NCI-H187 (cell line): ENCODE measurements at places on chromosomes 7 and 10.

DNA sequence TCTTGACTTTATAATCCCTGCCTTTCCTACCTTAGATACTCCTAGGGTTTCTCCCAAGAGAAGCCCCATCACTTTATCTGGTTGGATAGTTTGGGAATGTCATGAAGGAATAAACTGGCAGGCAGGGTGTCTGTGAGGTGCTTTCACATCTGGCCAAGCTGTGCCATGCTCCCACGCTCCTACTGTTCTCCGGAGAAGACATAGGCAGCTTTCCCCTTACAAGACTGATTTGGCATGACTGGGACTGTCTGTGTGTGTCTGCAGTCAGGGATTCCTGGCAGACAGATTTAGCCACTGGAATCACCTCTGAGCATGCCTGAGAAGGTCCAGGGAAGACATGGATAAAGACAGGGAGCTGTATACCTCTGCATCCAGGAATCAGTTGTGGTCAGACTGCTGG lies 45.3 kb downstream of the HK1 start:
- no peak for DNase-seq

DNA sequence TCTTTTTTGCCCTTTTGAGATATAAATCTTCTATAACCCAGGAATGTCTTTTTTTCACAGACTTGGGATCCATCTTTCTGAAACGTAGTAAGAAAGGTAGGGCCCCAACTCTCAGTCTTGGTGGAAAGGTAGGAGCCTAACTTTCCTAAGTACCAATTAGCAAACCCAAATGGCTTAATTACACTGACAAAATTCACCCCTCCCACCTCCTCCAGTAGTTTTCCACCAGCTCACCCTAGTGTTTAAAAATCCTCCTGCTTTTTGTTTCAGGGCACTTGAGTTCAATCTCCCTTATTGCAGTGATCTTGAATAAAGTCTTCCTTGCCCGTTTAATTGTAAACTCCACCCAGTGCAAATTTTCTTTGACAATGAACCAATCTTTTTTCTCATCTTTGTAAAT lies 600.0 kb downstream of the PHTF2 start:
- DNase-seq: no peak

- DNase-seq: no peak
Measured at GRCh38 chr7:158809596-158809995, 19.7 kb downstream of the ESYT2 start.

GRCh38 chr7:45253368-45253767 lies 95.8 kb downstream of the RAMP3 start:
- no peak for DNase-seq

GRCh38 chr7:24129597-24129996 lies 154.4 kb upstream of the NPY start:
- no peak for DNase-seq

GRCh38 chr10:59333701-59334100 lies 28.6 kb downstream of the FAM13C start:
- no peak for DNase-seq

DNA sequence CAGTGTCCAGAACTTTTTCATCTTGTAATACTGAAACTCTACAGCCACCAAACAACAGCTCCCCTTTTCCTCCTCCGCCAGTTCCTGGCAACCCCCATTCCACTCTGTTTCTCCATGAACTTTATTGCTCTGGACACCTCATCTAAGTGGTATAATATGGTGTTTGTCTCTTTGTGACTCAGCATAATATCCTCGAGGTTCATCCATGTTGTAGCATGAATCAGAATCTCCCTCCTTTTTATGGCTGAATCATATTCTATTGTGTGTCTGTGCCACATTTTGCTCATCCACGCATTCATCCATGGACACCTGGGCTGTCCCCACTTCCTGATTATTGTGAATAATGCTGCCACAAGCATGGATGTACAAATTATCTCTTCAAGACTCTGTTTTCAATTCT lies 124.4 kb upstream of the FGFR2 start:
- no peak for DNase-seq

DNA sequence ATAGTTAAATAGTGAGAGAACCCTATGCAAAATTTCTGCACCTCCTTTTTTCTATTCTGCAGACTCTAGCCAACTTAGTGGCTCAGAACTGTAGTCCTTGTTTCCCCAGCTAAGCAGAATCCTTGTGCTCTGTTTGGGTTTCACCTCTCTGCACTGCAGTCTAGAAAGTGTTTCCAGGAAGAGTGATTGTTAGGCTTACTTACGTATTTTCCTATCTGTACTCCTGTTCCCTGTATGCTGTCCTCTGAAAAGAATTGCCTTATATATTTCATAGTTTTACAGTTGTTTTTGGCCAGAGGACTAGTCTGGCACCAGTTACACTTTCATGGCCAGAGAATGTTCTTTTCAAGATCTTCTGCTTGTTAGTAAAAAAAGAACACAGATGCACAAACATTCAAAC lies 154.6 kb upstream of the POT1 start:
- DNase-seq: no peak

DNA sequence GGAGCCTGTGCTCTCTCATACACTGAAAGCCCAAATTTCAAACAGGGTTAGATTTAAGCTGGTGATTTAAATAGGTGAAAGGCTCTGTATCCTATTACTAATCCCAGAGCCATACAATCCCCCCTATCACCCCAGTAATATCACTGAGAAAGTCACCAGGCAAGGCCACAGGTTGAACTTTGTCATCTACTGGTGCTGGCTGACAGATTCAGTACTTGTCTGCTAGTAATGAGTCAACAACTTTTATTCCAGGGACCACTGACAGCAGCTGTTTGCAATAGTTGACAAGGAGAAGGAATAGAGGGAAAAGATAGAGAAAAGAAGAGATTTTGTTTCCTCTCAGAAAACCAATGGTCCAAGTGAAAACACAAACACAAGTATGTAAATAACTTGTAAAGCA lies 10.4 kb downstream of the ASB15 start:
- no peak for DNase-seq

DNA sequence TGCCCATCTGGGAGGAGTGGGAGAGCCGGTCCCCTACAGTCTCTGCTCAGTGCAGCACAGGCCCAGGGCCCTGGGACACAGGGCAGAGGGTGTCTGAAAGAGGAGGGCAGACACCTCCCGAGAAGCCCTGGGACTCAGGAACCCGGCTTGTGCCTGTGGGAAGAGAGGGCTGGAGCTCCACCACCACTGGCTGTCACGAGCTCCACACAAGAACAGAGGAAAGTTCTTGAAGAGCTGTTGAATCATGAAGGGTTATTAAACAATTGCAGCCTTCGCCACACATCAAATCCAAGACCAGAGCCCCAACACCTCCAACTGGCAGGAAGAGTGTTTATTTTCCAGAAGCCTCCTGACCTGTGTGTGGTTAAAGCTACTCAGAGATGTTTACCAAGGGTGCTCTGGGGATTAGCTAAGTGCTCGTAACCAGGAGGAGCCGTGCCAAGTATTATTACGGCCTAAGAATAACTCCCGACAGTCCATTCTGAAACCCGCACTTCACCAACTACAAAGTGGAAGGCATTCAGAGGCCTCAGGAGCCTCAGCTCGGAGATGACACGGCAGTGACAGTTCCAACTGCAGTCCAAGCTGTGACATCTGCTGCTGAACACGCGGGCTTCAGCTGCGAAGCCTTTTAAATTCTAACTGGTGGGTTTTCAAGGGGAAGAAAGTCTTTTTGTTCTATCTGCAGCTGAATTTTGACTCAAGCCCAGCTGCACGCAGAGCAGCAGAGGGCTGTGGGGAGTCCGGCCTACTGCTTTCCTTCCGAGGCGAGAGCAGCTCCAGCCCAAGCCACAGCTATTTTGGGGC lies 75.1 kb downstream of the MAD1L1 start:
- peak; percentile 96 for DNase-seq

- no peak for DNase-seq
Measured at GRCh38 chr10:122044713-122045112, 55.8 kb downstream of the TACC2 start.

DNA sequence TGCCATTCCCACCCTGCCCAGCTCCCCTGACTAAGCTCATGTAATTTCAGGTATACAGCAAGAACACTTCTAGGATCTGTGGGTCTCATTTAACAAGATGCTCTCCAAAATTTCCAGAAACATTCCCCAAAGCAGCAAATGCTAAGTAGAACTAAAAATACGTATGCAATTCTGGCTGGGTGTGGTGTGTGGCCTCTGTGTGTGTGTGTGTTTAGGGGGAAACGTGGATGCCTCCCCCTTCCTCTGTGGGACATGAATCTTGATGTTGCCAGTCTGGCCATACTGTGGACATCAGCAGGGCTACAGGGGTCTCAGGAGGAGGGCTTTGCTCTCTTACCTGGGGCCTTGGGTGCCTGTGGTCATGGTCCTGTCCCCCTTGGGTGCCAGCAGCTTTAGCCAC lies 18.4 kb downstream of the EMX2 start:
- no peak for DNase-seq

GRCh38 chr7:26156451-26157420 lies 4.7 kb downstream of the NFE2L3 start:
- DNase-seq: peak; percentile 28

- no peak for DNase-seq
Measured at GRCh38 chr7:131326576-131326975, 1.1 kb upstream of the MKLN1 start.

GRCh38 chr10:23096802-23097549 lies 1.6 kb downstream of the MSRB2 start:
- peak; percentile 41 for DNase-seq

DNA sequence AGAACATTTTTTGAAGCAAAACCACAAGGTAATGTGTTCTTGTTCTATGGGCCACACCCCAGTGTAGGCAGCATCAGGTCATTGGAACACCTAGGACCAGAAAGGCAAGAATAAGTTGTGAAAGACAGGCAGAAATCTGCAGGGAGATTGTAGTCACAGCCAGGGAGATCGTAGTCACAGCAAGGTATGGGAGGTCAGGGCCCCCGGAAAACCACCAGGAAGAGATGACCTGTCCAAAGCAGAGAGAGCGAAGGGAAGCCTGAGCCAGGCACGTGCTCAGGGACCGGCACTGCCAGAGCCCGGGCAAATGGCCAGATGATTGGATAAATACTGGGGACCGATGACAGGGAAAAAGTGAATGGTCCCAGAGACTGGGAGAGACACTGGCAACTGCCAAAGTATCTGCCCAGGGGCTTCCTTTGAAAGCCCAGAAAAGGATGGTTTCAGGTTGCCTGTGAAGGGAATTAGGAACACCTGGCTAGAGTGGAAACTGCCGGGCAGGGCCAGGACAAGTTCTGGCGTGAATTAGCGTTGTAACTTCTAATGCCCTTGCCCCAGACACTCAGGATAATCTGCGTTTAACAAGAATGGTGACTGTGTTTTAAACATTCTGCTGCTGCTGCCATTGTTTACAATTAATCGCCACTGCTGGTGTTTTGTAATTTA lies 3.9 kb upstream of the NOBOX start:
- DNase-seq: no peak

DNA sequence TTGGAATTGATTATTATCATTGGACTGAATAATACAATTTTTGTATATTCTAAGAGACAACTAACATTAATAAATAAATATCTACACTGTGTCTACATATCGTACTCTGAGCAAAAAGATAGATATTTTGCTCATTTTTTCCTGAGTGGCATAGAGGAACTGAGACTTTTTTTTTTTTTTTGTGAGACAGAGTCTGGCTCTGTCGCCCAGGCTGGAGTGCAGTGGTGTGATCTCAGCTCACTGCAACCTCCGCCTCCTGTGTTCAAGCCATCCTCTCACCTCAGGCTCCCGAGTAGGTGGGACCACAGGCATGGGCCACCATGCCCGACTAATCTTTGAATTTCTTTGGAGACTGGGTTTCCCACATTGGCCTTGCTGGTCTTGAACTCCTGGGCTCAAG lies 14.0 kb downstream of the KMT2E start:
- no peak for DNase-seq

GRCh38 chr7:45446195-45446944 lies 127.8 kb upstream of the ADCY1 start:
- no peak for DNase-seq

- DNase-seq: no peak
Measured at GRCh38 chr7:151415375-151416105, 5.7 kb upstream of the WDR86 start.

DNA sequence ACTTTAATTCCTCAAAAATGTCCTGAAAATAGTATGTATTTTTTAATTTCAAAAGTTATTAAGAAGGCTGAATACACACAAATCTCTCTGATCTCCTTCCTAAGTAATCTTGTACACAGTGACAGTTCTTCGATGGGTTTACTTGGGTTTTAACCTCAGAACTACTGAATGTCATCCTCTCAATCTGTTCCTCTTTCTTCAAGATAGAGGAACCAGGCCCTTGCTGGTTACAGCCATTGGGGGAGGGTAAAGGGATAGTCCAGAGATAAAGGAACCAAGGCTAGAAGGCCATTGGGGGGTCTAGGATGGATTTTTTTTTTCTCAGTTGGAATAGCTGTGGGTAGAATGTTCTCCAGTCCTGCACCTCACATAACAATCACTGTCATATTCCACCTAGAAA lies 224.9 kb downstream of the SKIDA1 start:
- no peak for DNase-seq

GRCh38 chr10:66680886-66681285 lies 244.9 kb upstream of the LRRTM3 start:
- no peak for DNase-seq

GRCh38 chr10:28788252-28788651 lies 110.9 kb downstream of the BAMBI start:
- DNase-seq: no peak

- DNase-seq: no peak
Measured at GRCh38 chr10:102918817-102919245, 737 bp downstream of the CNNM2 start.

GRCh38 chr10:103552856-103553742 lies 59.6 kb downstream of the NEURL1 start:
- no peak for DNase-seq

DNA sequence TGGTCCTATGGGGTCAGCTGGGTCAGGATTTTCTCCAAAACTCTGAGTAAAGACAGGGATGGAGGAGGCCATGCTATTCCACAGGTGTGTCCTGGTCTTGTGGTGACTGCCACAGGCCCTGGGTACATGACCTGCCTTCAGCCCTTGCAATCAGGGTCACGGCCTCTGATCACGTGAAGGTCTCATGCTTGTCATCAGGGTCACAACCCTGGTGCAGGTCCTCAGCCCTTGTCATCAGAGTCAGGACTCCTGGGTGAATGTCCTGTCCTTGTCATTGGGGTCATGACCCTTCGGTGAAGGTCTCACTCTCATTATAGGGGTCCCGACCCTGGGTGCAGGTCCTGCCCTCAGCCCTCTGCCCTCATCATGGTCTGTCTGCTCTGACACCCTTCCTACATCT lies 21.9 kb upstream of the TBRG4 start:
- no peak for DNase-seq

DNA sequence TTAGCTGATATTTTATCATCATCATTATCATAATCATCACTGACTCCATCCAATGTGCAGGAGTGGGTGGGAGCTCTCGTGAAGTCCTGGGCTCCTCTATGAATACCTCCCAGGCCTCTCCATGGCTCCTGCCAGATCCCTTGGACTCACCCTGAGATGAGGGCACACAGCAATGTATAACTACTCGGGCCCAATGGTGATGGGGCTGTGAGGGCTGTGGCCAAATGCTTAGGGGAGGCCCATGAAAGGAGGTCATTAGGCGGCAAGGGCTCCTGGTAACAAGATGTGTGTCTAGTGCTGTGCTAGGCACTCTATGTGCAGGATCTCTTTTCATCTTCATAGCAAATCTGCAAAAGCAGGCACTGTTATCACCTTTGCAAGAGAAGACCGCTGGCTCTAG lies 270.9 kb downstream of the GLRX3 start:
- DNase-seq: no peak
